ENCODE measurements at places on chromosomes 12 and 14.

DNA sequence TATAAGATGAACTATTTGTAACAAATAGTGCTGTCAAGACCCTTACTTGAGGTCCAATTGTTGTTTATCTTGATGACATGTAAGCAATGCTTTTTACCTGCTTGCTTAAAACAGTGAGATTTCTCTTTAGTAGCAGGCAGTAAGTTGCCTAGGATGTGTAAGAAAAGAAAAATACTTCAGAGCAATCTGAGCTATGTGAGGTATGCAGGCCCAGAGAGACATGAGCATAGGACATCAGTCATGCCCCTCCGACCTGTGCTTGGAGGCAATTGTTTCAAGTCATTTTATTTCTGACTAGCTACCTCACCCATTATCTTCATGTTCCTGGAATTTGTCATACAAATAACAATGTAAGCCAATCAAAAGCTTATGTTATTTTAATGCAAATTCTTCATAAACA, 930.6 kb upstream of the FBXO33 start:
- no peaks in the 10 kb centered on the region for H3K36me3 ChIP-seq

DNA sequence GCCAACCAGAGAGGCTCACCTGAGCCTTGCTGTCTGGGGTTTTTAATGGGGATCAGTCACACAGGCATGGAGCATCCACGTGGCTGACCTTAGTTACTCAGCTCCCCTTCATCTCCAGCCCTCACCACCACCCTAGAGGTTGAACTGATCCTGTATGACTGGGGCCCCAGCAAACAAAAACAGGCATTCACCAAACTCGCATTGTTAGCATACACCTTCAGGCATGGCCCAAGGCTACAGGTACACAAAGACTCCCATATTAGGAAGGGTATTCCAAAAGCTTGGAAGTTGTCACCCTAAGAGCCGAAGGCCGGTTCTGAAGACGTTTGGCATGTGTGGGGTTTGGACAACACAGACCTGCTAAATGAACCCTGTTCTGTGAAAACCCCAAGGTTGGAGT, 10.0 kb downstream of the DNAH10 start:
- peaks cover 4% of the 10 kb centered on the region for H3K27me3 ChIP-seq
- H3K36me3 ChIP-seq = no peaks in the 10 kb centered on the region
- DNase-seq = no peak

- H3K36me3 ChIP-seq = no peaks in the 10 kb centered on the region
- H3K4me1 ChIP-seq = no peaks in the 10 kb centered on the region
- H3K27me3 ChIP-seq = peaks cover 2% of the 10 kb centered on the region
Measured at GRCh38 chr12:31369712-31370521, 44.0 kb upstream of the SINHCAF start.

GRCh38 chr12:54389607-54390175, 5.2 kb upstream of the ZNF385A start:
- H3K4me3 ChIP-seq = peak overlapping the region; percentile 6
- H3K36me3 ChIP-seq = peaks cover 20% of the 10 kb centered on the region
- no peaks in the 10 kb centered on the region for H3K27me3 ChIP-seq
- H3K27ac ChIP-seq = no peak overlapping the region
- H3K4me1 ChIP-seq = peaks cover 18% of the 10 kb centered on the region

DNA sequence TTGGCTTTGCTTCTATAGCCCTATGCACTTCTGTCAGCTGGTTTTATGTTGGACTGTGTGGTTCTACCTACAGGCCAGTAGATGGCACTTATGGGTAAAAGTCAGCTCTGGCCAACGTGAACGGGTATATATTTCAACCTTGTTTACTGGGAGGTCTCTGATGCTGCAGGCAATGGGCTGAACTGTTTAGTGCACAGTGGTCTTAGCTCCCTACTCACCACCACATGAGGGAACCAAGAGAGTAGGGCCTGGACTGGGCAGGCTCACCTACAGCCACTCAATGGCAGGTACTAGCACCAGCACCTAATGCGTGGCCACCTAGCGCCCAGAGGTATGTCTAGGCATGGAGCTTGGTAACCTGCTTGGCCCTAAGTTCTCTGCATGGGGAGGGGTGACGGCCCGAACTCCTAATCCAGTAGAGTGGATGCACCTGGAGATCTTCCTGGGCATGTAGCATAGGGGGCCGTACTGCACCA, 481.8 kb downstream of the TMEM117 start:
- no peak overlapping the region for H3K4me3 ChIP-seq
- no peak for DNase-seq

- DNase-seq = no peak
- H3K27me3 ChIP-seq = peaks cover 9% of the 10 kb centered on the region
- H3K4me1 ChIP-seq = no peaks in the 10 kb centered on the region
Measured at GRCh38 chr14:58947814-58948445, 240.5 kb upstream of the DAAM1 start.

DNA sequence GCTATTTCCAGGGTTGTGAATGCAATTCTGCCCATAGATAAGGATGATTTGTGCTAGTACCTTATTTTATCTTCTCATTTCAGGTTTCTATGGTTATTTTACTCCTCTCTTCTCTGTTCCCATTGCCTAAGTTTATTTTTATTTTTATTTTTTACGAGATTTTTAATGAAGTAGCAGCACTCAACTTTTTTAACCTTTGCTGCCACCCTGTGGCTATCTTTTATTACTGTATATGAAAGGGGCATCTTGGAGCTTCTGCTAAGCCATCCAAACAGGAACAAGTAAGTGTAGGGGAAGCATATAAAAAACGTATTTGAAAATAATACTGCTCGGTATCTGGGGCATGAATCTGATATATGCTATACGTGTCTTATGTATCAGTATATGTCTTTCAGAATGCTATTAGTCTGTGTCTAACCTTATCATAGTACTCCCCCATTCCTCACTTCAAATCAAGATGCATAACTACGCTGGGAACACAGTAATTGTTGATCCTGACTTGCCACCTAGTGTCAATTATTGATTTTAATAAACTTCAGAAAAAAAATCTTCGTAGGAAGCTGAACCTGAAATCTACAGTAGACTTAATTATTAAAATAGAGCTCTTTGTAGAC, 60.3 kb downstream of the KLRG1 start:
- no peak overlapping the region for H3K4me3 ChIP-seq
- peaks cover 7% of the 10 kb centered on the region for H3K4me1 ChIP-seq
- H3K27ac ChIP-seq = no peak overlapping the region

DNA sequence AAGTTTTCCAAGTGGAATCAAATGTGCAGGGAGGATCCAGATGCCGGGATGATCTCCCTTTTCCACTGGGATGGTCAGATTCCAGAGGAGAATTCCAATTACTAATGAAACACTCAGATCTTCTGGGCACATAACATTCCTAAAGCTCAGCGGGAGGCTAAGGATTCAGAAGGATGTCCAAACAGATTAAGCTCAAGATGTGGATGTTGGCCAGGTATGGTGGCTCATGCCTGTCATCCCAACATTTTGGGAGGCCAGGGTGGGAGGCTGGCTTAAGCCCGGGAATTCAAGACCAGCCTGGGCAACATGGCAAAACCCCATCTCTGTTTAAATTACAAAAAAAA, 62.0 kb upstream of the PNMA1 start:
- no peak overlapping the region for H3K27ac ChIP-seq
- no peak for DNase-seq
- peaks cover 57% of the 10 kb centered on the region for H3K4me1 ChIP-seq
- H3K4me3 ChIP-seq = no peak overlapping the region
- no peaks in the 10 kb centered on the region for H3K27me3 ChIP-seq
- peaks cover 7% of the 10 kb centered on the region for H3K36me3 ChIP-seq

DNA sequence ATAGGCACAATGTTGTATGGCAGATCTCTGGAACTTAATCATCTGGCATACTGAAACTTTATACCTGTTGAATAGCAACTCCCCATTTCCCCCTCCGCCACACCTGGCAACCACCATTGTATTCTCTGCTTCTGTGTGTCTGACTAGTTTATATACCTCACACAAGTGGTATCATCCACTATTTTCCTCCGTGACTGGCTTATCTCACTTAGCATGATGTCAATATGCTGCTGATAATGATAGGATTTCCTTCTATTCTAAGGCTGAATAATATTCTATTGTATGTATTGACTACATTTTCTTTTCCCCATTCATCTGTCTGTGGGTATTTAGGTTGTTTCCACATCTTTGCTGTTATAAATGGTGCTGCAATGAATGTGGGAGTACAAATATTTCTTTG, 21.5 kb downstream of the BRMS1L start:
- H3K27me3 ChIP-seq = no peaks in the 10 kb centered on the region
- peaks cover 3% of the 10 kb centered on the region for H3K4me1 ChIP-seq
- no peak overlapping the region for H3K27ac ChIP-seq
- H3K36me3 ChIP-seq = peaks cover 44% of the 10 kb centered on the region
- no peak for DNase-seq
- no peak overlapping the region for H3K4me3 ChIP-seq

DNA sequence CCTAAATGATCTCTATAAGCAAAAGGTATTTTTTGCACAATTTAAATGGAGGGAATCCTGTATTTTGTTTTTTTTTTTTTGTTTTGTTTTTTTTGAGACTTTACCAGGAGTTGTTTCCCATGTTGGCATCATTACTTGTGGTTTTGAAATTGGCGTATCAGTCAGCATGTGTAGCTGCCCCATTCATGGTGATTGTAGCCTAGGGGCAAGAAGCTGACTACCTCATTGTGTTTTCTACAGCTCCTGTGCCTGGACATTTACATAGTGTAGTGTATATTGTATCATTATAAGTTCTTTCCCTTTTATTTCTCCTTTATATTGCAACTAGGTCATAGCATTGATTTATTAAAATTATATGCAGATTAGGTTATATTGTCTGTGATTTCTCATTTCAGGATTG, 24.5 kb downstream of the SAMD4A start:
- no peak overlapping the region for H3K4me3 ChIP-seq
- H3K27me3 ChIP-seq = peaks cover 29% of the 10 kb centered on the region
- DNase-seq = no peak
- H3K36me3 ChIP-seq = no peaks in the 10 kb centered on the region
- peaks cover 16% of the 10 kb centered on the region for H3K4me1 ChIP-seq
- no peak overlapping the region for H3K27ac ChIP-seq

Measured in T-helper 2 cell treated with Interferon-gamma antibody and Interleukin-4, amounts not matched to agents 5 μg/mL and 100 μg/mL, for 36 hours (primary cell).